ENCODE measurements at places on chromosomes 5 and 9.

GRCh38 chr9:99808454-99808853 lies 13.2 kb upstream of the NR4A3 start:
- DNase-seq = no peak

DNA sequence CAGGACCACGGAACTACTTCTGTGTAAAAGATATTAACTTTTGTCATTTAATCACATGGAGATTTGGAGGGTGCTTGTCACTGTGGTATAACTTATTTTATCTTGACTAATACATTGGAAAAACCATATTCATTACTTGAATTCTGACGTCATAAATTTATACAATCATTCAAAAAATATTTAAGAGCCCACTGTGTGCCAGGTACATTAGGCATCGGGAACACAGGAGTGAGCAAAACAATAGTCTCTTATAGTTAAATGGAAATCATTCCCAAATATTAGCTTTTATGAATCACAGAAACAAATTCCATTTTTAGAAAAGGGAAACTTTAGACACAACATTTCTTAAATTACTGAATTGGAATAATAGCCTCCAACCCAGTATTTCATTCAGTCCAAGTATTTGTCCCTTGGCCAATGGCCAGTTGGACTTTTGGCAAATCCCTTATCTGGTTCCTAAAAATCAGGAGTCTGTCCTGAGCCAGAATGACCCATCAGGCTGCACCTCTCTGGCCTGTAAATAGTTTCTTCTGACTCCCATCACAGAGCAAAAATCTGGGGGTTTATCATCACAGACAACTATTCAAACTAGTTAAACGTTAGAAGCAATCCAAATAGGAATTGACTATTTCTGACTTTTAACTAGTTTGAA lies 104.3 kb upstream of the FSTL4 start:
- DNase-seq = no peak

GRCh38 chr5:7251132-7251531 lies 144.8 kb upstream of the ADCY2 start:
- DNase-seq = no peak

DNA sequence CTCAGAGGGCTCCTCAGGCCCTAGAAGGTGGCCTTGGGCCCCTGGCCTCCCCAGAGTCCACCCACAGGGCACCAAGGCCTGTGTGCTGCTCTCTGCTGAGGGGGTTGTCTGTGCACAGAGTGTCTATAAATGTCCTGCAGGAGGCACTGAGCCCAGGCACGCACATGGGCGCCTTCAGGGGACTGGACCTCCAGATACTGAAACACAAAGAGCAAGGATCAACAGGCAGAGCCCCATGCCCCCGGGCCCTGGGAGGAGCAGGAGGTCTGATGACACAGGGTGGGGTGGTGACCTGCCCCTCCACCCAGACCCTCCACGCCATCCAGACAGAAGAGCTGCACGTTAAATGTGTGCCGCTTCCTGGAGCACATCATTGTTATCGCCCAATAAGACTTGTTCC lies 64.6 kb upstream of the SIMC1 start:
- peak; percentile 60 for DNase-seq

GRCh38 chr5:116908537-116908936 lies 333.9 kb upstream of the SEMA6A start:
- DNase-seq = no peak

DNA sequence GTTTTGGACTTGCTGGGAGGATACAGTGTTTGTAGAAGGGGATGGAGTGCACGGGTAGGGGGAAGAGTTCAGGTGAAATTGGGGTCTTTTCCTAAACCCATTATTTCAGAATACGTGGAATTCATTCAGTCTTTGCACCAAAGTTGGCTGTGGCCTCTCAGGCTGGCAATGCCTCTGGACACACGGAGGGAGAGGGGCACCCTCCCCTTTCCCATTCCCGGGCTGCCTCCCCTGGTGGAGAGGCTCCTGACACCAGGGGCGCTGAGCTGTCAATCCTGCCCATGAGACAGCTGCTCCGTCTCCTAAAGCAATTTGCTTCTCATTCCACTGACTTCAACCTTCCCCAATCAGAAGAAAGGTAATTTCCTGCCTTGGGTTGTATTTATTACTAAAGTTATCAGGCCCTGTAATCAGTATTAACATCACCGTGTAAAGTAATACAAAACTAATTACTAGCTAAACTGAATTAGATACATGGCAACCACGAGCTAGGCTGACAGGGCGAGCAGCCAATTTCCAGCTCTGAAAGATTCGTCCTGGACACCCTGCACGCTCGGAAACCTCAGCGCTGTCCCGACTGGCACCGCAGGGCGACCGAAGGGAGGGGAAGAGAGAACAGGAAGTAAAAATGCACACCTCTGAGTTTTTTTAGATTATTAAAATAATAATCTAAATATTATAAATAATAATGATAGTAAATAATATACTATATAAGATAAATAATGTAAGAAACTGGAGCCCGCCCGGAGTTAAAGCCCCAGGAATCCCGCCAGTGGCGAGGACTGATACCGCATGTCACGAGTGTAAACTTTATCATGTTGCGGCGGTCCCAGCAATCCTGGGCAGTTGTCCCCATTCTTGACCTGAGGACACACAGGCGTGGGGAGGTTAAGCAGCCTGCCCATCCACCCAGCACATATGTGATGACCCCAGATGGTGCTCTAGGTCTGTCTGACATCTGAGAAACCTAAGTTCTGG lies 6.9 kb upstream of the OLFM1 start:
- peak; percentile 26 for DNase-seq

DNA sequence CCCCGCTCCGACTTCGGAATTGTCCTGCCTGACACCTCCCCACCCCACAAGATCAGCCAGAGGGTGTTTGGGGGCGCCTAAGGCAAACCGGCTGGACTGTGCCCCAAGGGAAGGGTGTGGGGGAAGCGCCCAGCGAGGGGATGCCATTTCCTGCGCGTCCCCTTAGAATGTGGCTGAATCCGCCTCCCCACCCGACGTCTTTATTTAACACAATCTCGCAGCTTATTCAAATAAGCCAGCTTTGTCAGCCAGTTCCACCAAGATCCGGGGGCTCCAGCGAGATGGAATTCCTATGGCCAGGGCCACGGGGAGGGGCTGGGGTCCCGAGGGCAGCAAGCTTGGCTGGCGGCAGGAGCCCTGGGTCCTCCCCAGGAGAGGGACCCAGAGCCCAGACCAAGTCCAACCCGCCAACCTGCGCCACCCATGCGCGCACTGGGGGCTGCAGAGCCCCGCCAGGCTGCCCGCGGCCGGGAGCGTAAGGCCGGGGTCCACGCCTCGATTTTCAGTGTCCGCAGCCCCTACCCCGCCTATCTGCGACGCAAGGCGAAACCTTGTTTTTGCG lies 7.4 kb downstream of the IRX4 start:
- no peak for DNase-seq

DNA sequence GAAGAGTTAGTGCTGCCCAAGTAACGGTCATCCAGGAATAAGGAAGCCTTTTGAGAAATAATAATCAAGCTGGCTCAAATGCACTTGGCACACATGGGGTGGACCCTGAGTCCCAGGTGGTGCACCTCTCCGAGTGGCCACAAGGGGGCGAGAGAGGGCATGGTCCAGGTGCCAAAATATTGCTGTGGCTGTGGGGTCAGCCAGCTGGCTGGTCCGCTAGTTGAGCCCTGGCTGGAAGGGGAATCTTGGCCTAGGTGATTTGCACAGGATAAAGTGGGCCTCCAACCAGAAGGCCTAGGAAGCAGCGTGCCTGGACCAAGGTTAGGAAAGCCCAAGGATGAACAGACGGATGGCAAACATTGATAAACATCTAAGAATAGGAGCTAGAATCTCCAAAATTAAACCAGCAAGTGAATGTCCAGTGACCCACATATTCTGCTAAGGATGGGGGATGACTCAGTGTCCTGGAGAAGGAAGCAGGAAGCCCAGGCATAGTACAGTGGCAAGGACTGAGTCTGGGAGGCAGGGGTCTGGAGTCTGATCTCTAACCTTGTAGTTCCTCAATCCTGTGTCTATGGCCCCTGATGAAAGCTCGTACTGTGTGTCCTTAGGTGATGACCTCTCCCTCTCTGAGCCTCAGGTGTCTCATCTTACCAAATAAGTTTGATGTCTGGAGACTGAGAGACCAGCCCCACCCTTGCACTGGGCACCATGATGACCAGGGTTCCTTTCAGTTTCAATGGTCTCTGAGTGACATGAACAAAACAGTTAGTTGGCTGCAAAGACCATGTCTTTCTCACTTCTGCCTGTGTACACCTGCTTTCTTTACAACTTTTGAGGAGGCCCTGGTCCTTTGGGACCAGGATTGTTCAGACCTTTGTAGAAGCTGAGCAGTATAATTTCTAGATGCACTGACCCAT lies 19.2 kb upstream of the SHB start:
- DNase-seq = no peak

GRCh38 chr5:10140195-10140973 lies 109.3 kb downstream of the ATPSCKMT start:
- DNase-seq = no peak

DNA sequence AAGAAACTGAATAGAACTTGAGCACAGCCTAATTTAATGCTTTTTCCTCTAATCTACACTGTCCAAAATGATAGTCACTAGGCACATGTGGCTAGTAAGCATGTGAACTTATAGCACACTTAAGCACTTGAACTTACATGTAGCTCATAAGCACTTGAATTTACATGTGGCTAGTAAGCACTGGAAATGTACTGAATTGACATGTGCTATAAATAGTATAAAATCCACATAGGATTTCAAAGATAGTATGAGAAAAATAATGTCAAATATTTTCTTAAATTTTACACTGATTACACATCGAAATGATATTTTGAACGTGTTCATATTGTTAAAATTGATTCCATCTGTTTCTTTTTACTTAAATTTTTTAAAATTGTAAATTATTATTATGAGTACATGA lies 167.3 kb downstream of the CARTPT start:
- no peak for DNase-seq

- no peak for DNase-seq
Measured at GRCh38 chr5:130066644-130067043, 162.4 kb downstream of the CHSY3 start.

GRCh38 chr5:155080721-155081120 lies 67.2 kb downstream of the KIF4B start:
- no peak for DNase-seq

GRCh38 chr5:139076111-139076510 lies 122.1 kb downstream of the SIL1 start:
- no peak for DNase-seq

DNA sequence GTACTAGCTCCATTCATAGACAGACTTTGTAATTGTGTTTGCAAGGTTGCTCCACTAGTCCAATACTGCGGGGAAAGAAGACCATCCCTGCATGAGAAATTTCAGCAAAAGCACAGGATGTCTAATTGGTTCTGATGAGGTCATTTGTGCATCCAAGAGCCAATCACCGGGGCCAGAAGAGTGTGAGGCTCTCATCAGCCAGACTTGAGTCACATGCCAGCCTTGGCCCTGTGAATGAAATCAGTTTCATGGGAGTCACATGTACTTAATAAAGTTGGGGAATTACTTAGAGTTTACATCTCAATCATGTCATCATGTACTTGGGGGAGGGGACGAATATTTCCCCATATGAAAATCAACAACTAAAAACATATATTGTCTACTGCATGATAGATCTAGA lies 1236.0 kb downstream of the MAT2B start:
- DNase-seq = no peak

DNA sequence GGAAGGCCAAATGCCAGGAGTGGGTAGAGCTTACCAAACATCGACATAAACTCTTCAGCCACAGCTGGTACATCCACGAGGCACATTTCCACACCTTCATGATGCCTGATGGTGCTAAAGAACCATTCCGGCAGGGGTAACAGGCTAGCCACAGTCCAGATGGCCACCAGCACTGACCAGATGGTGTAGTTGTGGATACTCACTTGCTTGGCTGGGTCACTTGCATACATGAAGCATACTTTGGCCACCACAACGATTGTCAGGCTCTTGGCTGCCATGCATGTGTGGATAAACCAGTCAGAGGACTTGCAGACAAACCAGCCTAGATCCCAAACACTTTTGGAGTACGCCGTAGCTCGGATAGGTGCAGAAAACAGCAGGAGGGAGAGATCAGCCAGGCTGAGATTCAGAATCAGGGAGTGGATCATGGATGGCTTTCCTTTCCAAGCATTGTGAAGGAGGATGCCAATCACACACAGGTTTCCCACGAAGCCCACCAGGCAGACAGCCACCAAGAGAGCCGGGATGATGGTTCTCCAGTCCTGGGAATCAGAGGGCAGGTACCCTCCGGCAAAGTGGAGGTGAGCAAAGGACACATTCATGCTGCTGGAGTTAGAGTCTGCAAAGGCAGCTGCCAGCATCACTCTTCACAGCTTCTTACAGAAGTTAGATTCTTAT lies 378 bp downstream of the GPR151 start:
- no peak for DNase-seq

- no peak for DNase-seq
Measured at GRCh38 chr5:53368516-53368915, 111.9 kb upstream of the FST start.

DNA sequence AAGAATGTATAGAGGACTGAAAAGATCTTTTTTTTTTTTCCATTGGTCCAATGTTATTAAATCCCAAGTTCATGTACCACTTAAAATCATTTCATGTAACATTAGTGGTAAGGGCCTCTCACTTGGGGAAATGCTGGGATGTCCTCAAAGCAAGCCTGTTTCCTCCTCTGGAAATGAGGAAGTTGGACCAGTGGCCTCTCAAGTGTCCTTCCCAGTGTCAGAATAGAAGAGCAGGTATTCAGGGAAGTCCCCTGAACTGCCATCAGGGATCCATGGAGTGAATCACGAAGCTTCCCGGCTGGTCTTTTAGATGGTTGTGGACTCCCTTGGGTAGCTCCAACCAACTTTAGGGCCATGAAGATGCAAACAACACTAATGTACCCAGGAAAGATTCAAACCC lies 55.2 kb upstream of the AFAP1L1 start:
- DNase-seq = no peak

Measured in RWPE2 (cell line).